ENCODE measurements at places on chromosomes 7 and 10.

GRCh38 chr10:30878920-30879319, 152.7 kb downstream of the ZNF438 start:
- DNase-seq, result no peak

GRCh38 chr10:80057171-80057570, 21.3 kb upstream of the TMEM254 start:
- no peak for DNase-seq

DNA sequence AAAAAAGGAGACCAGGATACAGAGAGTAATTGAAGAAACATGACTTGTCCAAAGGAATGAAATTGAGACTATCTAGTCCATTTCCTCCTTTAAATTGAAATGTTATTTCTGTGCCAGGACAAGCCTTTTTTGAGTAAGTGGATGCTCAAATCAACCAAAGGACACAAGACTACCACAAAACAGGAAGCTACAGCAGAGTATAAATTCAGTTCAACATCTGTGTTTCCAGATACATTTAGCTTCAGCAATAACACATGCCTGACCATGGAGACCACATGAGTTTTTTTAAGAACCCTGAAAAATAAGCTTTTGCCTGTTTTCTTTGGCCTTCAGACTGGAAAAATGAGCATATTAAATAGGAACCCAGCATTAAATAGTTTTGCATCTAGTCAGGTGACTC, 707.5 kb downstream of the ZWINT start:
- no peak for DNase-seq

GRCh38 chr10:131162866-131163843, 148.4 kb downstream of the TCERG1L start:
- no peak for DNase-seq

- no peak for DNase-seq
Observed at GRCh38 chr10:74778436-74779094, 47.8 kb upstream of the KAT6B start.

GRCh38 chr7:77349141-77349540, 67.0 kb downstream of the GSAP start:
- no peak for DNase-seq

DNA sequence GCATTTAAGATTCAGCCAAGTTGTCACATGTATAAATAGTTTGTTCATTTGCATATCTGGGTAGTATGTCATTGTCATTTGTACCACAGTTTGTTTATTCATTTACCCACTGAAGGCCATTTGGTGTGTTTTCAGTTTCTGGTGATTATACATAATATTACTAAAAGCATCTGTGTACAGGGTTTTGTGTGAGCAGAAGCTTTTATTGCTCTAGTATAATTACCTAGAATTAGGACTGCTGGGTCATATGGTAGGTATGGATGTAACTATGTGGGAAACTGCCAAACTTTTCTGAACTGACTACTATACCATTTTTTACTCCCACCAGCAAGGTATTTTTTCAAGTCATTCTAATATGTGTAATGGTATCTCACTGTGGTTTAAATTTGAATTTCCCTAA, 584.0 kb upstream of the GHITM start:
- DNase-seq, result no peak

DNA sequence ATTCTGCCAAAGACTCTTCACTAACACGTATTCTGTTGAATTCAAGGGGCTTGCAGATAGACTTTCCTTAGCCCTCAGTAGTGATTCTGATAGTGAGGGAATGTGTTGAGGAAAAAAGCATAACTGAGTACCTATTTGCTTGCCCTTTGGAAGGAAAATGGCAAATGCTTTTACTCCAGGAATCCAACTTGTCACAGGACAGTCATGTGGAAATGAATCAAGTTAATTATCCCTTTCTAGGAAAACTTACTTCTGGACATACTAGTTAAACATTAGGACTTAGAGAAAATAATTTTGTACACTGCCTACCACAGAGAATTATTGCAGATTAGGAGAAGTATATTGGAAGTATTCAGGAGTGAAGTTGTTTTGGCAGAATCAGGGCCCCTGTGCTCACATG, 148.9 kb upstream of the SLC13A1 start:
- no peak for DNase-seq

GRCh38 chr7:158077151-158077840, 510.3 kb downstream of the PTPRN2 start:
- DNase-seq, result no peak

DNA sequence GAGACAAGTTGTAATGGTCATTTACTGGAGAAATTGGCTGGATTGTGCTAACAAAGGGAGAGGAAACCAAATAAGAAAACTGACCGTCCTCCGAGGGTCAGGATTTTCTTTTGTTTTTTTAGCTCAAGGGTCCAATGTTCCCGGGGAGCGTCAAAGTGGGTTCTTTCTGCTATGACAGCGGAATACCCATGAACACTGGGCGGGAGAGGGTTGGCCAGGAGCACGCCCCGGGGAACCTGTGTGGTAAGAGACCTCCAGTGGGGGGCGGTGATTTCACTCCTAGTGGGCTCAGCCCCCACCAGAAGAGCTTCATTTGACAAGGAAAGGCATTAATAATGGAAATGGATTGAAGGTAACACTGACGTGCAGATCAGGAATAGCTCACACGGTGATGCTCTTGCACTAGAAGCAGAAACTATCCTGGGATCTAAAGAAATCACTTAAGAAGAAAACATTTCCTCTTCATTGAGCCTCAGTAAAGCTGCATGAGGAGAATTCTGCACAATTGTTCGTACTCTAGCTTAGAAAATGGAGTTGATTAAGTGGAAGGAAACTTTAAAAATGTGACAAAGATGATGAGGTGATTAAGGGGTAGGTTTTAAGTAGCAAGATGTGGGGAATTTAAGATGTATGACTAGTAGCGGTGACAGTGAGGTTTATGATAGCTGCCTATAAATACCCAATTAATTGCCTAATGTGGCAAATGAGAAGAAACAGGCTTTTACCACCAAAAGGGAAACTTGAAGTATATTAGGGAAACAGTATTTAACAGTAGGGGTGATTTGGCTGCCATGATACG, 627.2 kb downstream of the SUGCT start:
- no peak for DNase-seq

DNA sequence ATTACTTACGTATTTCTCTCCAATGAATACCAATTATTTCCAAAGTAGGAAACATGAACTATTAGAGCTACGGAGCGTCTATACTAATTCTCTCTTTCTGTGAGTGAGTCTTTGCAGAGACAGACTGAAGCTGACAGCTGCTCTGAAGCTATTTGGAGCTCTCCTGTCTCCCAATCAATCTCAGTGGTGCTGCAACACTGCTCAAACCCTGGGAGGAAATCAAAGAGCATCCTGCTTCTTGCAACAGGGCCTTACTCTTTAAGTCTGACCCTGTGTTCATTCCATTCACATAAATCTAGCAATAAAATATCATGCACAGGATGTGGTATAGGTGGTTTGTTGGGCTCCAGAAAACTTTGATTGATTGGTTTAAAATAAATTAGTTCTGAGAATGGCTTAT, 685.7 kb upstream of the IGFBP3 start:
- no peak for DNase-seq

DNA sequence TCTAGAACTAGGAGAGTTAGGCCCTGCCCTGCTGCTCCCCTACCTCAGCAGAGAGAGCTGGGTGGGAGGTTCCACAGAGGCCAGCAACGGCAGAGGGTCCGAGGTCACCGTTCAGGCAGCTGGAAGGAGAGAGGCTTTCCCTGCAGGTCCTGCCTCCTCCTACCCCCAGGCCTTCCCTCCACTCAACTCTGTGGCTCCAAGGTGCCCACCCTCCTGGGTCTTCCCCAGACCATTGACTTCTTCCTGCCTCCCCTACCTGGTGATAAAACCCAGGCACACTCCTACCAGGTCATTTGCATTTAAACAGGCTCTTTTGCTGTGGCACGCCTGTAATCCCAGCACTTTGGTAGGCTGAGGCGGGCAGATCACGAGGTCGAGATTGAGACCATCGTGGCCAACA, 515.3 kb upstream of the FOXK1 start:
- DNase-seq, result no peak

GRCh38 chr7:134707663-134708378, 61.2 kb downstream of the BPGM start:
- no peak for DNase-seq

GRCh38 chr10:21969326-21970287, 33.9 kb downstream of the DNAJC1 start:
- DNase-seq, result no peak
